Vein endothelial cell (primary cell): ENCODE measurements at places on chromosomes 7 and 10. TPM values are rescaled to one million over a fixed set of nuclear protein-coding genes. Genes with fewer than 3 reads are reported as not detected.

The ENTPD1 gene
- 40.5 and 41.2 TPM in 2 replicates for total RNA-seq

The GPR146 gene
- 13.5 and 29.4 TPM in 2 replicates for total RNA-seq

The PRSS37 gene
- not detected in 2 replicates for total RNA-seq

The ITIH5 gene
- not detected in 2 replicates for total RNA-seq

The PRKG1 gene
- 1.2 and 2.0 TPM in 2 replicates for total RNA-seq

The EGR2 gene
- 0.10 and 0.33 TPM in 2 replicates for total RNA-seq

The SFRP4 gene
- total RNA-seq, result not detected in 2 replicates

The IFIT3 gene
- total RNA-seq, result 5.4 and 7.5 TPM in 2 replicates

The FEZF1 gene
- total RNA-seq, result not detected in 2 replicates

The ACSM6 gene
- not detected in 2 replicates for total RNA-seq

The MYH16 gene
- total RNA-seq, result 0.33 and 0.38 TPM in 2 replicates

The NYAP1 gene
- total RNA-seq, result 4.0 and 4.6 TPM in 2 replicates

The ZWINT gene
- total RNA-seq, result 24.5 and 40.1 TPM in 2 replicates

The ADAM8 gene
- 0.33 and 0.57 TPM in 2 replicates for total RNA-seq

The HOXA5 gene
- total RNA-seq, result 5.9 and 13.6 TPM in 2 replicates

The DNAJC9 gene
- 27.1 and 49.3 TPM in 2 replicates for total RNA-seq

The AUTS2 gene
- total RNA-seq, result 0.76 and 1.6 TPM in 2 replicates

The THAP5 gene
- total RNA-seq, result 17.3 and 21.0 TPM in 2 replicates

The BTBD16 gene
- total RNA-seq, result not detected in 2 replicates

The SFTPD gene
- total RNA-seq, result 0.29 TPM in 1 of 2 replicates, not detected in the other

The SPDYE5 gene
- total RNA-seq, result not detected in 2 replicates

The NPC1L1 gene
- total RNA-seq, result not detected in 2 replicates

The GLI3 gene
- total RNA-seq, result 2.9 and 3.6 TPM in 2 replicates

The WASHC2C gene
- 40.1 and 41.5 TPM in 2 replicates for total RNA-seq

The GRIFIN gene
- not detected in 2 replicates for total RNA-seq

The GHRHR gene
- not detected in 2 replicates for total RNA-seq

The SLC18A3 gene
- not detected in 2 replicates for total RNA-seq

The PRLHR gene
- total RNA-seq, result not detected in 2 replicates

The HHEX gene
- total RNA-seq, result 65.0 and 71.9 TPM in 2 replicates

The C10orf71 gene
- total RNA-seq, result not detected in 2 replicates

The SLC13A4 gene
- total RNA-seq, result not detected in 2 replicates

The CISD1 gene
- 26.1 and 40.4 TPM in 2 replicates for total RNA-seq

The C10orf53 gene
- total RNA-seq, result not detected in 2 replicates

The CYREN gene
- total RNA-seq, result 23.5 and 28.8 TPM in 2 replicates

The C10orf67 gene
- total RNA-seq, result not detected in 2 replicates
